ENCODE measurements at places on chromosomes 12 and 14. TPM values are rescaled to one million over a fixed set of nuclear protein-coding genes. Genes with fewer than 3 reads are reported as not detected.

DNA sequence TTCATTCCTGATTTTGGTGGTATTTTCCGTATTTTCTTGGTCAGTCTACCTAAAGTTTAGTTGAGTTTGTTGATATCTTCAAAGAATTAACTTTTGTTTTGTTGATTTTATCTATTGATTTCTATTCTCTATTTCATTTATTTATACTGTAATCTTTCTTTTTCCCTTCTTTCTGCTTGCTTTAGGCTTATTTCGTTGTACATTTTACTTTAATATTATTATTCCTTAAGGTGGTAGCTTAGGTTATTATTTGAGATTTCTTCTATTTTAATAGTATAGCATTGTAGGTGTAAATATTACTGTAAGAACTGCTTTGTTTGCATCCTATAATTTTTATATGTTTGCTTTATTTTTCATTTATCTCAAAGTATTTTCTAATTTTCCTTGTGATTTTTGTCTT is 21.4 kb upstream of the KLRF1 start:
- no peak for DNase-seq

DNA sequence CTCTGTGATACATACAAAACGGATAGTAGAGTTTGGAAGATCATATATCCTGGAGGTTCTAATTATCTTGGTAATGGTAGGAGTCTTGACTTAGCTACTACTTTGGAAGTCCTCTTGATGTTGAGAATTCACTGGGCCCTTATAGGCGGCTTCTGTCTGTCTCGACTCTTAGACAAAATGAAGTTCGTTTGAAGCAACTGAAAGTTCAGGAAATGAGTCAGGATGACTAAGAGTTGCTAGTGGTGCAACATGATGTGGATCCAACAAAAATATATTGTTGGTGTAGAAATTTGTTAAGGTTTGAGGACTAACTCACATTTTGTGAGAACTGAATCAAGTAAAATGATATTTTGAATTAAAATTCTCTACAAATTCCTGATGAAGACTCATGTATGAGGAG is 272.7 kb downstream of the AEBP2 start:
- DNase-seq = no peak

- no peak for DNase-seq
These were observed 496.0 kb downstream of the SLC6A15 start for GRCh38 chr12:84416626-84417025.

GRCh38 chr12:55729819-55730818 is 1.3 kb upstream of the CD63 start:
- DNase-seq = no peak

TRPV4 gene
- polyA plus RNA-seq = 9.7 TPM

DNA sequence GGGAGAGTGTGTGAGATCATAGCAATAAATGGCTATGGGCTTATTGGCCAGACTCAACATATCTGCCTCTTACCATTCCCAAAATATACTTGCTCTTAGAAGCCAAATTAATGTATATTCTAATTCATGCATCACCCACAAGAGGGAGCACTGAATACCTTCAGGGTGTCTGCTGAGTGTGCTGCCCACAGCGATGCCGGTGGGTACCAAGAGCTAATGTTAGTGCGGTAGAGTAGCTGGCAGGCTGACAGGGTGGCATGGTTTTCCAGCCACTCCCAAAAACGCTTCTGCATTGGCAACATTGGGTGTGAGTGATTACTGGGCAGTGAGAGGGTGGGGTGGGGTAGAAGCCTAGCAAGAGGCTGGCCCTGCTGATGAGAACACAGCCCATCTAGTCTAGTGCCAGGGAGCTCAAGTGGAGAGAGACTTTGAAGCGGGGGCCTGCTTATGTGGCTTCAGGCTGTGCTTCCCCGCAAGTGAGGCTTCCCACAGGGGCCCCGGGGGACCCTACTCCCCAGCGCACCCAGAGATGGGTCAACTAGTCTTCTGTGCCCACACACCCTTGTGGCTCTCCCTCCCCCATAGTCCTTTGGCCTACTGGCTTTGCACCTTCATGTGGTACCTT is 9.2 kb upstream of the PLEKHD1 start:
- DNase-seq = no peak

- DNase-seq = no peak
These were observed 39.9 kb downstream of the TMTC1 start for GRCh38 chr12:29743801-29744200.

DNA sequence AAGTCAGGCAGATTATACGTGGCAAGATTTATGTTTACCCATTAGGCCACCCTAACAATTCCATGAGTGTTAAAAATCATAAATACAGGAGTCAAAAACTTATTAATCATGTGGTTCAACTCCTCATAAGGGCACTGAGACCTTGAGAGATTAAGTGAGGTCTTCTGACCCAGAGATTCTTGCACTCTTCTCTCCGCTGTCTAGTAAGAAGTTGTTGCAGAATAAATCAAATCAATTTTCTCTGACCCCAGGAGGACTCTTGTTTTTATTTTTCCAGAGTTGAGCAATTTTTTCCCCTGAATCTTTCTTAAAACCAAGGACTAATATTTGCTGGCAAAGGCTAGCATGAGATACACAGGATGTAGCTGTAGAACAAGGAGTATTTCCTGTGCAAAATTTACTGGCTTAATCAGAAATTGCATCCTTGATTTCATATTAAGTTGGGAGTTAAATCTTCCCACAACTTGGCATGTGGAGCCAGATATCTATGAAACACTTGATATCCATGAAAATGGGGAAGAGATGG is 90.9 kb upstream of the PTHLH start:
- DNase-seq = no peak

GALNT6 gene
- polyA plus RNA-seq = 5.1 TPM

DNA sequence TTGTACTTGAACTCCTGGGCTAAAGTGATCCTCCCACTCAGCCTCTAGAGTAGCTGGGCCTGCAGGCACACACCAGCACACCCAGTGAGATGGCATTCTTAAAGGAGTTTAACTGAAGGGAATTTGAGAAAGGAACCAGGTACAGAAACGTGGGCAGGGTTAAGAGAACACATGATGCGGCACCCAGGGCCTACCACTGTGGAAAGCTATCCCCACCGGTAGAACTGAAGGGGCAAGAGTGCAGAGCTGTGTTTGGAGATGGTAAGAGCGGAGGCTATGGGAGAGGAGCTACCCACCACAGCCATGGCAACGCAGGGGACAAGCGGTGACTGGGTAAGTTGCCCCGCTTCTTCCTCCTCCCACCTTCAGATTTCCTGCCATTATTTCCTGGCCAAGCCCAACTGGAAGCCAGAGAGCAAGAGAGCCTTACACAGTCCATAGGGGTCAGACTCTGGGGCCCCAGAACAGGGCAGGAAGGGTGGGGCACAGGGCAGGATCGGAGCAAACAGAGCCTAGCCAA is 46.5 kb downstream of the SOCS2 start:
- no peak for DNase-seq

GRCh38 chr12:51896236-51896635 is 8.3 kb downstream of the ANKRD33 start:
- DNase-seq = no peak

KLRC2 gene
- polyA plus RNA-seq = not detected

DNA sequence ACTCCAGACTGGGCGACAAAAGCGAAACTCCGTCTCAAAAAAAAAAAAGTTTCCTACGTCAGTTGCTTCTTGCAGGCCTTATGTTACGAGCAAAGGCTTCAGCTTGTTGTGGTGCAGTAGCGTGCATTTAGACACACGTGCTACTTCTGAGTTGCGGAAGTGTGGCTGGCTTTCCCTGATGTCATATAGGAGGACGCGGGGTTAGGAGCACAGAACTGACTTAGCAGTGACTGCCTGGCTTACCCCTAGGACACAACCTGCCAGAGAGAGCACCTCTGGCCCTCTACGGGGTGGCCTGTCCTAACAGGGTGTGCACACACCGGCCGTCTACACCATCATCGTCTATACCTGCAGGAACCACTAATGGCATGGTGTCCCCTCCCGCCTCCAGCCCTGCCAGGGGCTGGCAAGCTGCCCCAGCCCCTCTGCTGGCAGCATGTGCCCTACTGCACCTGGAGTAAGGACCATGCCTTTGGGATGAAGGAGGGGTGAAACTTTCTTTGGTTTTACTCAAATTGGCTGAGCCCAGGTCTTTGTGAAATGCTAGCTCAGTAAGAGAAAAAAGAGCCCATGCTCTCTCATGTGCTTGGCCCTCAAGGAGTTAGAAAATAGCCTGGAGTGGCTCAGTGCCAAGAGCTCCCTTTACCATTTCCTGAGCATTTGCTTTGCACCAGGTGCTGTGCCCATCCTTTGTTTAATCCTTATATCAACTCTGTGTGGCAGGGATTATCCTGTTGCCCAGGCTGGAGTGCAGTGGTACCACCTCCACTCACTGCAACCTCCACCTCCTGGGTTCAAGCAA is 1.7 kb upstream of the GPR68 start:
- DNase-seq = no peak

DNA sequence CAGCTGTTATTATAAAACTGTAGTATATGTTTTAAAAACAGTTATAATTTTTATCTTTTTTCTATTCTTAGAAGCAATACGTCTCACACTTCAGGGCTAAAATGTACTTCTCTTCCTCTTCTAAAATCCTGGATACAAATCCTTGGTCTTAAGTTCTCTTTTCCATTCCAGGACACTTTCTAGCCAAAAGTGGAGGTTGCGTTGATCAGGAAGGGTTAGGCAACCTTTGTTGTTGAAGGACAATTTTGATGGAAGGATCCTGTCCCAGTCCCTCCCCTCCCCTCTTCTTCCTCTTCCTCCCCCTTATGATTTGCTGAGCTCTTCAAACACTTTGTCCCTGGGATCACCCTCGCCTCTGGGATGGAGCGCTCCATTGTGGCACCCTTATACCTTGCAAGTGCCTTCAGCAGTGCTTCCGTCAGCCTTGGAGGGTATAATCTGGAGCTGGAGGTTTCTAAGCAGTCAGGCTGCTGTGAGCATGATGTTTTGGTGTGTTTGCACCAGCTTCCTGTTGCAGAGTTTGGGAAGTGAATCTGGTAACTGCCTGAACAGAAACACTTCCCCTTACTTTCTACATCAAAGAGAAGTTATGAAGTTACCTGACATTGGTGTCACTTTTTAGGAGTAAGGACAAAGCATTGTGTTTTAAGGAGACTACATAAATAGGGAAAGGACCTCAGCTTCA is 87.4 kb upstream of the SLC38A2 start:
- DNase-seq = no peak

NGDN gene
- 68.6 TPM for polyA plus RNA-seq

- no peak for DNase-seq
These were observed 54.3 kb downstream of the CCDC85C start for GRCh38 chr14:99549684-99550083.

GRCh38 chr12:7015555-7016370 is 2.5 kb downstream of the LPCAT3 start:
- no peak for DNase-seq
